ENCODE measurements at places on chromosomes 6 and 20.

- no peak for DNase-seq
Observed at GRCh38 chr6:40611434-40611833, 24.3 kb upstream of the LRFN2 start.

GRCh38 chr6:42726485-42727086 is 4.2 kb upstream of the PRPH2 start:
- peak; percentile 87 for DNase-seq

- DNase-seq, result no peak
Observed at GRCh38 chr6:106308985-106309384, 16.6 kb downstream of the ATG5 start.

- no peak for DNase-seq
Observed at GRCh38 chr20:17439616-17440296, 91.4 kb downstream of the BFSP1 start.

DNA sequence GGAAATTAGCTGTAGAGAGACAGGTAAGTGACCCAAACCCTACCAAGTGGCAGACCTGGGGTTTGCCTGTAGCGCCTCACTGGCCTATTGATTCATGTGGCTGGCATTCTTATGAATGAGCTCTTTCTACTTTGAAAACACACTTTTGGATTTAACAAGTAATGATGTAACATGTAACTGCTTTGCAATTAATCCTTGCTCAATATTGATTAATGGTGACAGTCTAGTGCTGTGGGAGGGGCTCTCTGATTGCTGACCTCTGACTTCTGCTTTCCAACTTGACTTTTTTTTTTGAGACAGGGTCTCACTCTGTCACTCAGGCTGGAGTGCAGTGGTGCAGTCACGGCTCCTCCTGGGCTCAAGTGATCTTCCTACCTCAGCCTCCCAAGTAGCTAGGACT is 82.7 kb downstream of the TIAM2 start:
- no peak for DNase-seq

DNA sequence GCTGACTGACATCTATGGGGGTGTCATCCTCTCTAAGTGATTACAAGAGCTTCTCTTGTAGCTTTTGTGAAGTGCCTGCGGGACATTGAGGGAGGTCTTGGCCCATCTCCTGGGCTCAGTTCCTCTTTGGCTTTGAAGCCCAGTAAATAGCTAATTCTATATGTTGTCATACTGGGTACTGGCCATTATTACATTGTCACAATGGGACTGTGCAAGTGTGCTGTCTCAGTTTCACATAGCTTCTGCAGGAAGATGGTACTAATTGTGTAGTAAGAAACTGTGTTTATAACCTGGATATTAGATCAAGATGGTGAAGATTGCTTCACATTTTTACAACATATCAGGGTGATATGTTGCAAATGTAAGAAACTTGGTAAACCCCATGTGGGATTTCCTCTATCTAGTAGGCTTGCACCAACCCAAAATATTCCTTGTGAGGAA is 19.9 kb downstream of the SPINT3 start:
- no peak for DNase-seq

DNA sequence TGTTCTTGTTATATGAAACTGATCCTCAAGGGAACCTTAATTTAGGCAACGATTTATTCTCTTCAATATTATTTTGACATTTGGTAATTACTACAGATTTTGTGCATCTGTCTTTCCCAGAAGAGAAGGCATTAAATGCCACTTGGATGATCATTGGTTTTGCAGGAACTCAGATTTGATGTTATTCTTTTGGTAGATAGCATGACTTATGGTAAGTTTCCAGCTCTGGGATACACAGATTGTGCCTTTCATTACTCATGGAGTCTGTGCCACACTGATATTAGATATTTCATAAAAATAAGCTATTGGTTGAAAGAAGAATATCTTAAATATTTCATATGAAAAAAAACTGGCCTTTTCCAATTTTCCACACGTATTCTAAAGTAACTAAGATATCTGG is 120.1 kb downstream of the AIG1 start:
- DNase-seq, result no peak

DNA sequence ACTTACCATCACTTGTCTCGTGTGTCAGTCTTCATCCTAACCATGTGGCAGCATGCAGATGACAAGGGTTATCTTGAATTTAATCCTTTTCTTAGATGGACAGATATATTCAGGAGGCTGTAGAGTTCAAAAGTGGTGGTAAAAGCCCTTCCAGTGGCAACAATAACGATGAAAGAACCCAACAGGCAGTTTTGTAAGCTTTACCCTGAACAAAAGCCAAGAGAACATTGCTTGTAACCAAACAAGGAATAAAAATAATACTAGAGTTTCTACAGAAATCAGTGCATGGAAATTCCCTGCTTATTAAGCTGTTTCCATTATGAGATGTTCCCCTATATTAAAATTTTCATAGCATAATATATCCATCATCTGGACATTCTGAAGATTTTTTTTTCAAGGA is 69.7 kb downstream of the PDE7B start:
- no peak for DNase-seq

- no peak for DNase-seq
Observed at GRCh38 chr6:46526607-46527006, 35.4 kb upstream of the RCAN2 start.

- DNase-seq, result no peak
Observed at GRCh38 chr6:29976253-29976587, 33.9 kb downstream of the HLA-A start.

GRCh38 chr20:32678948-32679347 is 5.2 kb upstream of the C20orf203 start:
- peak; percentile 67 for DNase-seq

DNA sequence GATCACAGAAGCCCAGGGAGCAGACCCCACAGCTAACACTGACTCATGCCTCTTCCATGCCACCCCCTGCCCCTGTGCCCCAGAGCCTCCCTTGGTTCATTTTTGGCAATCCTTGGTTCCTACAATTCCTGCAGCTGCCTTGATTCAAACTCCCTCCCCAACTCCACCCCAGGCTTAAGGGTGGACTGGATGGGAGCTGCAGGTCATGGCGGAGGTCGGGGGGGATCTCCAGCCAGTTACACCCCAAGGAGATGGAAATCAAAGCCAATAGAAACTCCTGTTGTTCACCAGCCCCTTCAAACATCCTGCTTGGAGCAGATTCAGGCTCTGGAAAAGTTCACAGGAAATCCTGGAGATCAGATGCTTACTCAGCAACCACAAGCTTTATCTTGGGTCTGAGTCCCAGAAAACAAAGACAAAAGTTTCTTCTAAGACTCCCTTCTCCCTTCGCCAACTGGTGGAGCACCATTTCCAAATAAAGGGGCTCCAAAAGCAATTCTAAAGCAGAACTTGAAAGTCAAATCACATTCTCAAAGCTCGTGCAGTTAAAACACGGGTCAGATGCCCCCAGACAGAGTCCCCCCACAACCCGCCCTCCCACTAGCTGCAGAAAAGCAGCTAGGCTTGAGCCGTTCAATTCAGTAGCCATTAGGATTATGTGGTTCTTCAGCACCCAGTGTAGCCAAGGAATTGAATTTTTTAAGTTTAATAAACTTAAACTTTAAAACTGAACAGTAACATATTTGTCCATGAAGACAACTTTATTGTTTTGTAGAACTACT is 149.5 kb downstream of the ANKRD60 start:
- DNase-seq, result no peak

- DNase-seq, result no peak
Observed at GRCh38 chr6:12582421-12583110, 134.0 kb upstream of the PHACTR1 start.

DNA sequence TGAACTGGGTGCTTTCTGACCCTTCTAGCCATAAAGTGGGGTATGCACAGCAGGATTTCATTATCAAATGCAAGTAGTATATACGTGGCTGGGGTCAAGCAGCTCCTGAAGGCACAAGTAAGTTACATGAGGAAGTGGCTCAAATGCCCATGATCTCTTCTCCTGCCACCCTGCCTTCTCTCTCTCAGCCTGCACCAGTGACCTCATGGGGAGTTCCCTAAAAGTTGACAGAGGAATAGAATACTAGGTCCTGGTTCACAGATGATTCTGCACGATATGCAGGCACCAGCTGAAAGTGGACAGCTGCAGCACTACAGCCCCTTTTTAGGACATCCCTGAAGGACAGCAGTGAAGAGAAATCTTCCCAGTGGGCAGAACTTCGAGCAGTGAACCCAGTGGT is 282.0 kb downstream of the BCKDHB start:
- no peak for DNase-seq

DNA sequence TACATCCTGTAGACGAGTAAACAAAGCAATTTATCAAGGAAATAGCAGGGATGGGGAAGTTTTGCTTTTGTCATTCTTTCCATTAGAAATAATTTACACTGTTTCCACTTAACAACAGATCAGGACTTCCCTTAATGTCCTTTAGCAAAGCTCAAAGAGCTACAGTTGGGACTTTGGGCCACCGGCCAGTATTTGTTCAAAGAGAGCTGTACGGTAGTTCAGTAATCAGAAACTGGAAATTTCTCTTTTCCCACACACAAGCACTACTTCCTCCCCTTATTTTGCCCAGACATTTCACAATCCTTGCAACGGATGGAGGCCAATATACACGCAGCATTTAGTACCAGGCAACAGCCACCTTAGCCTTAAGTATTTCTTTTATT is 12.1 kb upstream of the HINT3 start:
- peak; percentile 85 for DNase-seq

GRCh38 chr20:64049060-64049877 is at the start of gene SOX18:
Gene SOX18, minus strand, starts transcription at chr20:64049639. Its CDS starts 123 bp downstream, at chr20:64049516.
- peak; percentile 84 for DNase-seq

GRCh38 chr6:162973151-162973872 is 245.5 kb downstream of the PACRG start:
- DNase-seq, result no peak

DNA sequence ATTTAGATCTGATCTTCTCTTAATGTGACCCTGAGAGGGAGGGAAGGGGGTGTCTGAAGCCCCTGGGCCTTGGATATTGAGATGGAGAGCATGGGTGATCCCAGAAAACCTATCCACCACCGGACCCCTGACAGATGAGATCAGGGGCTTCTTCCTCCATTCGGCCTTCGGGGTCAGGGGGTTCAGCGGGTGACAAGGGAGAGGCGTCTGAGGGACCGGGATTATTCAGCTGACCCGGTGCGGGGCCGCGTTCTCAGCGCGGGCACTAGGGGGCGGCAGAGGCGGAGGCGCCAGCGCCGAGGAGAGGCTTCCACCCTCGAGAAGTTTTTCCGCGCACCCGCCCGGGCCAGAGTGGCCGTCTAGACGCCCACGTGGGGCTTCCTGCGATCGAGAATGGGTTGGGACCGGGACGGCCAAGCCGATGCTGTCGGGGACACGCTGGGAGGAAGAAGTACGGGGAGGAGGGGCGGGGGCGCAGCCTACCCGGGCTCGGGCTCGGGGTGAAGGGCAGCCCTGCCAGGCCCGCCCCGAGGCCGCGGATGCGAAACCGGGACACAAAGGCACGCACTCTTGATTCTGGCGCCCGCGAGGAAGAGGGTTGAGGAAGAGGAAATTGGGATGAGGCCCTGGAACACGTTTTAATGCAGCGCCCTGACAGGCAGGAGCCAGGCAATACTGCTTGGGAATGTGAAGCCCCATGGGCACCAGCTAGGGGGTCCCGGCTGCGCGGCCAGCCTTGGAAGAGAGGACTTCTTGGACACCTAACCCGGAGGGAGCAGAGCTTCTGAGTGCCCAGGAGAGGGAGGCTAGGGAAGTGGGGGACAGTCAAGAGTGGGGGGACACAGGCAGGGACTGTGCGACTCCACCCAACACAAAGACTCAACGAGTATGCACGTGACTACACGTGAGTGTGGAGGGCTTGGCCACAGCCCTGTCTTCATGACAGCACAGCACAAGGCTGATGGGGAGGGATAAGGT is 30.6 kb downstream of the COL11A2 start:
- DNase-seq, result peak; percentile 94

- peak; percentile 58 for DNase-seq
Observed at GRCh38 chr20:5078399-5078958, 41.3 kb downstream of the PCNA start.

DNA sequence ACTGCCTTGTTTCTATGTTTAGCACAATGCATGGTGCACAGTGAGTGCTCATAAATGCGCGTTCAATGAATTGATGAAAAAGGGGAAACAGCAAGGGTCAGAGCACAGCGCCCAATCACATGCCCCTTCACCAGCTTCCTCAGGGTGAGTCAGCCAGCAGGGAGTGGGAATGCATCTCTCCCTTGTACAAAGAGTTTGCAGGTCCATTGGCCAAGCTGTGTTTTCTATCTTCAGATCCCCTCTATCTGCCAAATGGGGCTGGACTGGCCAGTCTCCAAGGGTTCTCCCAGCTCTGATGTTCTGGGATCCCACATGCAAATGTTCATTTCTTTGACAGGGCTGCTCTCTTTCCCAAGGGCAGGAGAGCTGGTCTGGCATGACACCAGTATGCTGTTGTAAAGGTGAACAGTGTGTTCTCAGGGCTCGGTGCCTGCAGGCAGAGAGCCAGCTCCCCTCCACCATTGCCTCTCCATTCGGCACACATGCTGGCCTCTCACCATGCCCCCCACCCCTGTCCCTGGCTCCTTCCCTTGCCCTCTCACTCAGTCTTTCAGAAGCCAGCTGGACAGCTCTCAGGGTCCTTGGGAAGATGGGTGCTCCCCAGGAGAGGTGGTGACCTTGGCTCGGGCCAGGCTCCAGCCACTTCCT is 25.0 kb downstream of the ANGPT4 start:
- DNase-seq, result peak; percentile 92

DNA sequence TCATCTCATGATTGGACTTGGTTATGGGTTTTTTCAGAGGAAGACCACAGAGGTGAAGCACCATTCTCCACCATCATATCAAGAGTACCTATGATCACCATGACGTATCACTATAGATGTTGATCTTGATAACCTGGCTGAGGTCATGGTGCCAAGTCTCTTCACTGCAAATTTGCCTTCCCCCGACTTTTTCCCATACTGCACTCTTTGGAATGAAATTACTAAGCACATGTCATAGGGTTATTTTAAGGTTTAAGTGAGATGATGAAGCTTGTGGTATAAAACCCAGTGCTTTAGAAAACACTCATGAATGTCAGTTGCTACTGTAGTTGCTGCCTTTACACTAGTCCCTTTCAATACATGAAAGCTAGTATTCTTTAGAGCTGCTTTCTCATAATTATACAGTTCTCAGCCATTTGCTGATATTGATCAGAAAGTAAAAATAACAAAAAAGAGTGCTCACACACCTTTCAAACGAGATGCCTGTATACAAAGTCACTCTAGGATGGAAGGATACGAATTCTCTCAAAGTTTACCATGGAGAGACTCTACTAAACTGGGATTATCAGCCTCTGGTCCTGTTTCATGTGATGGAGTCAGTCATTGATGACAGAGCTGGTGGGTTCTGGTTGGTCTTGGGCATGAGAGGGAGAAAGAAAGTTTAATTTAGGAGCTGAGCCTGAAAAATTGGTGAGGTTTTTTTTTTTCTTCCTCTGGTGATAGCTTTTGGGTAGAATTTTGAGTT is 228.1 kb downstream of the PRL start:
- DNase-seq, result no peak

DNA sequence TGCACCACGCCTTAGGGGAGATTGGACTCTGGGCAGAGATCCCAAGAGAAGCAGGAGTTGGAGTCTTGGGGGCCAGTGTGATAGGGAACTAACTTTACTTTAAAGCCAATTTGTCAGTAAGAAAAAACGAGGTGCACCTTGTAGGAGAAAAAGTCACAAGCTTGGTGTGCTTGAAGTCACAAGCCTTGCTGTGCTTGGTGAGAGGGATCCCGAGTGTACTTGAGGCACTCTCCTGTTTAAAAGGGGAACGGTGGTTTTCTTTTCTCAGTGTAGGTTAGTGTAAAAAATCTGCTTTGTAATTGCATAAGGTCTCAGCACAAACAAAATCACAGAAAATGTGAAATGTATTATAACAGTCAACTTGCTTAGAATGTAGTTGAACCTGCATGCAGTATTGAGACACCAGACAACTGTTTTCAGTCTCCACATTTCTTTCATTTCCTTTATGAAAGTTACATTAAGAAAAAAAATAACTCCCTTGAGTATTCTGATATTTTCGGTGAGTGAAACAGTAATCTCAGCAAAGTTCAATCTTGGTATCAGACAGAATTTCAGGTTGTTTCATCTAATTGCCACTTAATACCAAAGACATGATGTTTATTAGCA is 111.1 kb upstream of the DUSP22 start:
- DNase-seq, result no peak

Data from right cardiac atrium (tissue), 5 donors.